T-helper 17 cell (primary cell): ENCODE measurements at places on chromosomes 2 and 18. TPM values are rescaled to one million over a fixed set of nuclear protein-coding genes. Genes with fewer than 3 reads are reported as not detected.

Gene SERPINB3
- not detected for total RNA-seq

Gene NEB
- 1.6 TPM for total RNA-seq

Gene TSPYL6
- total RNA-seq = not detected

Gene ADGRF3
- 0.97 TPM for total RNA-seq

Gene PRKCE
- total RNA-seq = 23.7 TPM

Gene UGT1A8
- not detected for total RNA-seq

Gene IL1F10
- not detected for total RNA-seq

DNA sequence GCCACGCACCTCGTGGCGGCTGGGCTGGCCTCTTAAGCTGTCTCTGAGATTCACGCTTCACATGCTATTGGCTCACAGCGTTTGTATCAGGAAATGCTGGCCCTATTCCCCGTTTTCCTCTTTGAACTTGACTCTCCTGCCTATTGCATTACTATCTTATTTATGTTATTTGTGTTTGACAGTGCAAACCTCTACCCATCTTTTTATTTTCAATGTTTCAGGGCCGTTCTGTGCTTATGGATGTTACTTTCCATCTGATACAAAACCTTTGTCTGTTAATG is 149.9 kb upstream of the TWIST2 start:
- H3K4me3 ChIP-seq = no peak overlapping the region
- no peak for DNase-seq
- peaks cover 8% of the 10 kb centered on the region for H3K4me1 ChIP-seq

GRCh38 chr2:7896940-7897487 is 784.8 kb upstream of the ID2 start:
- no peak for DNase-seq
- no peak overlapping the region for H3K4me3 ChIP-seq
- H3K27ac ChIP-seq = no peak overlapping the region

GRCh38 chr2:119383410-119384140 is 16.8 kb downstream of the DBI start:
- peaks cover 32% of the 10 kb centered on the region for H3K27me3 ChIP-seq
- peaks cover 2% of the 10 kb centered on the region for H3K36me3 ChIP-seq
- H3K4me1 ChIP-seq = peaks cover 6% of the 10 kb centered on the region

GRCh38 chr2:74199871-74200305 is 1.5 kb downstream of the MTHFD2 start:
- H3K36me3 ChIP-seq = peaks cover 2% of the 10 kb centered on the region
- H3K4me3 ChIP-seq = peak overlapping the region; percentile 100
- peaks cover 33% of the 10 kb centered on the region for H3K4me1 ChIP-seq
- H3K27me3 ChIP-seq = no peaks in the 10 kb centered on the region

DNA sequence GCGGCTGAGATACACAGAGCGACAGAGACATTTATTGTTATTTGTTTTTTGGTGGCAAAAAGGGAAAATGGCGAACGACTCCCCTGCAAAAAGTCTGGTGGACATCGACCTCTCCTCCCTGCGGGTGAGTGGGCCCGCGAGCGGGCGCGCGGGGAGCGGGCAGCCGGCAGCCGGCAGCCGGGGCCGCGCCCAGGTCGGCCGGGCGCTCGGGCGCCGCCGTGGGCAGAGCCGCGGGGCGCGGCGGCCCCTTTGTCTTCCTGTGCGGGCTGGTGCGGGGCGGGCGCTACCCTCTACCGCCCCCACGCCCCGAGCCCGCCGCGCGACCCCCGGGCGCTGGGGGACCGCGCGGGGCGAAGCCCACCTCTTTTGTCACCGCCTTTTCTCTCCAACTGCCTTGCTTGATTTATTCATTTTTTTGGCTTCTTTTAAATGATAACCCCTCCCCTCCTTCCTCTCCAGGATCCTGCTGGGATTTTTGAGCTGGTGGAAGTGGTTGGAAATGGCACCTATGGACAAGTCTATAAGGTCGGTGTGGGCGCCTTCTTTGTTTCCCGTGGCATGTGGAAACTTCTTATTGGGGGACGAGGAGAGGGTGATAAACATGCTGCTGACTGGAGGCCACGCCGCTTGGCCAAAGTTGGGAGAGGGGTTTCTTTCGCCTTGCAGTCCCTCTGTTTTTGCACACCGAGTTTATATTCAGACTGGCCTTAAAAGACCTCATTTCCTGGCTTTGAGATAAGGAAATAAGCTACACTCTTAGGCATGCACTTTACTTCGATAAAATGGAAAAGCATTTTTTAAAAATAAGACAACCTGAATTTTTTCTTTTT is 722 bp downstream of the MAP4K4 start:
- H3K36me3 ChIP-seq = peaks cover 4% of the 10 kb centered on the region
- no peaks in the 10 kb centered on the region for H3K27me3 ChIP-seq
- no peak overlapping the region for H3K27ac ChIP-seq
- peak; percentile 29 for DNase-seq

GRCh38 chr18:38046651-38047050 is 481.1 kb upstream of the CELF4 start:
- no peaks in the 10 kb centered on the region for H3K4me1 ChIP-seq
- no peaks in the 10 kb centered on the region for H3K36me3 ChIP-seq
- no peak overlapping the region for H3K27ac ChIP-seq
- DNase-seq = no peak
- no peak overlapping the region for H3K4me3 ChIP-seq

- peaks cover 36% of the 10 kb centered on the region for H3K4me1 ChIP-seq
- H3K4me3 ChIP-seq = no peak overlapping the region
- H3K36me3 ChIP-seq = peaks cover 4% of the 10 kb centered on the region
- H3K27me3 ChIP-seq = no peaks in the 10 kb centered on the region
- no peak for DNase-seq
These were observed 5.2 kb upstream of the NCAPH start for GRCh38 chr2:96330407-96330806.

DNA sequence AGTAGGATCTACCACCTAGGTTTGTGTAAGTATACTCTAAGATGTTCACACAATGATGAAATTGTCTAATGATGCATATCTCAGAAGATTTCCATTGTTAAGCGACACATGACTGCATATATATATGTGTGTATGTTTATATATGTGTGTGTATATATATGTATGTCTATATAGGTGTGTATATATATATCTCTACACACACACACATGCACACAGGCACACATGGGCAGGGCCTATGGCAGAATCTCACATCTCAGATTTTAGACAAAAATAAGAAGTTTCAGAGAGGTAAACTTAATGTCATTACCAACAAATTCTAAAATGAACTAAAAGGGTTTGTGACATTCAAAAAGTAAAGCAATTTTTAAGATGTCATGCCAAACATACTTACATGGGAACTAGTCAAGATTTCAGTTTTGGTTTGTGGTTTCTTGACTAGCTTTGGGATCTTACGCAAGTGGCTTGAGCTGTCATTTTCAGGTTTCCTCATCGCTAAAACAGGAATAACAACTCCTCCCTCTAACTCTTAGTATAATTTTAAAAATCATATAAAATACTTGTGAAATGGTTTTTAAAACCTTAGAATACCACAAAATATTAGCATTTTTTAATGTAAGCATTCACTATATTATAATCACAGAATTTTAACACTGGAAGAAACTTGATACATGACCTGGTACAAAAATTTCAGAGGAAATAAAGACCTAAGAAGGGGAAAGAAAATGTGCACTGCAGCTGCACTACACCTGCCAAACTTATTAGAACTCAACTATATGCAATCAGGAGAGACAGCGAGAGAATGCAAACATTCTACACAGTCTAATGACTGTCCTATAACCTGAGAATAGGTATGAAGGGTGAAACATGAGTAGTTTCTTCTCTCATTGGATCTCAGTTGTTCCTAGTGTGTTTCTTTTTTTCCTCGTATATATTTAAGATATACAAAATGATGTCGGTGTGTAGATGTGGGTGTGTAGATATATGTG is 75.7 kb downstream of the TTC21B start:
- H3K27me3 ChIP-seq = no peaks in the 10 kb centered on the region
- no peaks in the 10 kb centered on the region for H3K36me3 ChIP-seq
- H3K27ac ChIP-seq = peak overlapping the region; percentile 83
- no peak for DNase-seq
- H3K4me1 ChIP-seq = peaks cover 12% of the 10 kb centered on the region

DNA sequence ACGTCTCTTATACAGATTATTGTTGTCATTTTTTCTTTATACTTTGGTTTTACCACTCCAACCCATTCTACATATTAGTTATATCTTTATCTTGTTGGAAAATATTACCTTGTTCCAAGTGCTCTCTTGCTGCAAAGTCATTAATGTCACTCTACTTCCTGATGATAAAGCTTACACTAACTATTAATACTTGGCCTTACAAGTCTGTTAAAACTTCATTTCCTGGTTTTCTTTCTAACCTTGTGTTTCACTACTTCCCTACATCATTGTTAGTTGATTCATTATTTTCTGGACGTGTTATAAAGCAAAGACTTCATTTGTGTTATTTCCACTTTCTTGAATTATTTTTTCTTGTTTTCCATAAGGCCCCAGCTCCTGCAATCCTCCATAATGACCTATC is 382.6 kb upstream of the CDH20 start:
- H3K27ac ChIP-seq = no peak overlapping the region
- no peaks in the 10 kb centered on the region for H3K4me1 ChIP-seq
- no peak overlapping the region for H3K4me3 ChIP-seq
- no peaks in the 10 kb centered on the region for H3K36me3 ChIP-seq
- no peak for DNase-seq

- H3K27ac ChIP-seq = no peak overlapping the region
- no peak overlapping the region for H3K4me3 ChIP-seq
- H3K27me3 ChIP-seq = no peaks in the 10 kb centered on the region
- no peaks in the 10 kb centered on the region for H3K4me1 ChIP-seq
These were observed 452.8 kb downstream of the MBD2 start for GRCh38 chr18:53771664-53772063.

GRCh38 chr2:119694845-119695521 is 16.0 kb downstream of the TMEM177 start:
- H3K4me3 ChIP-seq = peak overlapping the region; percentile 67
- H3K36me3 ChIP-seq = peaks cover 9% of the 10 kb centered on the region
- H3K27me3 ChIP-seq = no peaks in the 10 kb centered on the region
- peaks cover 29% of the 10 kb centered on the region for H3K4me1 ChIP-seq
- H3K27ac ChIP-seq = peak overlapping the region; percentile 78

DNA sequence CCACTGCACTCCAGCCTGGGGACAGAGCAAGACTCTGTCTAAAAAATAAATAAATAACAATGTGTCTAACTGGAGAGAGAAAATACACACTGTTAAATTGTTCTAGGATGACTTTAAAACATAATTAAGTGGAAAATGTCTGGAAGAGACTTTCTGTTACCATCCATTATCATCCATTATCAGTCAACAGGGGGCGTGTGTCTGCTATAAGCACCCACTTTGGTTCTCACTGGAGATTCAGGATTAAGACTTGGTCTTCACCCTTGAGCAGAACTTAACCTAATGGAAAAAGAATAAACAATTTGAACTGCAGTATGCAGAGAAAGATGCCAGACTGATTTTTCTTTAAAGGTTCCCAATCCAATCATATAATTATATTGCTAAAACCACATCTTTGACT is 999.8 kb upstream of the GYPC start:
- H3K4me1 ChIP-seq = no peaks in the 10 kb centered on the region
- H3K4me3 ChIP-seq = no peak overlapping the region
- H3K27me3 ChIP-seq = no peaks in the 10 kb centered on the region

DNA sequence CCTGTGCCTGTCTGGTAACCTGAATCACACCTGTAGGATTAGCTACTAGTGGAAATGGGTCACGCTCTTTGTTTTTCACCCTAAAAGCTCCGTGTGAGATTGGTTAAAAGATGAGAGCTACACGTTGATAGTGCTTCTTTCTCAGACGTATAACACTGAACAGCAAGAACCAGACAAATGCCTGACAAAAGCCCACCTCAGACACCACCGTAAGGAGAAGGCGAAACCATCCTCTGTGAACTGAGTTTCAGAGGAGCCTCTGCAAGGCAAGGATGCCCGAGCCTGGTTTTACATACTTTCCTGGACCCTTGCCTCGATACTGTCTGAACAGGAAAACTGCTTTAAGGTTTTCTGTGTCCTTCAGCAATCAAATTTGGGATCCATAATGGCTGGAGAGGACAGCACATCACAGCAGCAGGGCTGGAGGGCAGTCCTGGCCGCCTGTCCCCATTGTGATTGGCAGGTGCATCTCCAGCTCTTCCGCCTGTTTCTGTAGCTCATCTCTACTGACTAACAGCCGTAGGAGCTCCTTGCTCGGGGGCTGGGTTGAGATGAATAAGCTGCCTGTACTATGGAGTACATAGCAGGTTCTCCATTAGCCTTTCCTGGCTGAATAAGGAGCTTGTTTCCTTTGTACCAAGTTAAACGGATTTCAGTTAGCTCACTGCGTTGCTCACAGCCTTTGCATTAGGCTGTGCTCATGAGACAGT is 155.5 kb downstream of the MYT1L start:
- H3K27ac ChIP-seq = no peak overlapping the region
- H3K36me3 ChIP-seq = no peaks in the 10 kb centered on the region
- no peaks in the 10 kb centered on the region for H3K4me1 ChIP-seq
- H3K4me3 ChIP-seq = no peak overlapping the region
- DNase-seq = no peak
- H3K27me3 ChIP-seq = peaks cover 20% of the 10 kb centered on the region

DNA sequence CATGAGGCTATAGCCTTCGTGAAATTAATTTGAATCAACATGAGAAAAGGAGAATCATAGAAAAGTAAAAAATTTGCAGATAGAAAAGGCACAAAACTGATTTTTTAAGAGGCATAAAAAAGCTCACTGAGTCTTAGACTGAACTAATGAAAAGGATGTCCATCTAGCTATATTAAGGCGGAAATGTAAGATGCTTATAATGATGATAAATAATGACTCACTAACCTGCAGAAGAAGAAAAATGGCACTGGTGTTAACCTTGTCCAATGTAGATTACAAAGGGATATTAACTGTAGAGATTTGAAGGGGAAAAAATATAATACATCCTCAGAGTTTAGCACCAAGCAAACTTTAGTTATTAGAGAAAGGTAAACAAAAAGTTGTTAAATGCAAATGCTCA is 1098.0 kb upstream of the DDX18 start:
- H3K27me3 ChIP-seq = no peaks in the 10 kb centered on the region
- no peaks in the 10 kb centered on the region for H3K36me3 ChIP-seq
- no peak overlapping the region for H3K4me3 ChIP-seq
- no peak for DNase-seq
- H3K27ac ChIP-seq = no peak overlapping the region

- H3K4me1 ChIP-seq = no peaks in the 10 kb centered on the region
- H3K27ac ChIP-seq = no peak overlapping the region
- no peak for DNase-seq
- peaks cover 8% of the 10 kb centered on the region for H3K36me3 ChIP-seq
These were observed 130.1 kb downstream of the OLA1 start for GRCh38 chr2:174117951-174118930.
